DMS 273 treated with DMSO at 0.1 percent for 48 hours (cell line): ENCODE measurements at places on chromosomes 12 and 14.

DNA sequence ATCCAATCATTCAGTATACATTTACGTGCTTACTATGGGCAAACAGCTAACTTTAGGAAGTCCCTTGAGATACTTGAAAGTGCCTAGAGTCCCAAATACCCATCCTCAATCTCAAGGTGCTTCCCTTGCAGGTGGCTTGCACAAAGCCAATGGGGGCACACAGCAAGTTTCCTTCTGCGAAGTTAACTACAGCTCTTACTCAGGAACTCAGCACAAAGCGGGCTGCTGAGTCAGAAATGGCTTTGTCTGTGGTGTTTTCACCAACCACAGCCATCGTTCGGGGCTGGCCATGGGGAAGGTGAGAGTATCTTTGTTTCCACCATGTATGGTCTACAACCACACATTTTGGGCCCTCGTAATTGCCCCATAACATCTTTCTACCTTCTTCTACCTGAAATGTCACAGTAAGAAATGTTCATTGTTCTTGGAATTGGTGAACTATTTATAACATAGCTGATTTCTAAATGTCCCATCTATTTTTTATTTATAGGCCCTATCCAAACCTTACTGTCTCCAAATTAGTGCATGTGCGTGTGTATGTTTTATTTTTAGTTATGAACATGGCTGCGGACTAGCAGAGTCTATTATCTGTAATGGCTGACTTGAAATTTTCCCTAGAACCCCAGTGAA lies 13.9 kb downstream of the MFAP5 start:
- no peak for DNase-seq

GRCh38 chr14:105468621-105469241 lies 5.9 kb upstream of the CRIP2 start:
- no peak for DNase-seq

GRCh38 chr12:57733928-57734327 lies 4.6 kb downstream of the AGAP2 start:
- DNase-seq: no peak

GRCh38 chr12:57175428-57176138 lies 28.2 kb upstream of the LRP1-AS start:
- no peak for DNase-seq

DNA sequence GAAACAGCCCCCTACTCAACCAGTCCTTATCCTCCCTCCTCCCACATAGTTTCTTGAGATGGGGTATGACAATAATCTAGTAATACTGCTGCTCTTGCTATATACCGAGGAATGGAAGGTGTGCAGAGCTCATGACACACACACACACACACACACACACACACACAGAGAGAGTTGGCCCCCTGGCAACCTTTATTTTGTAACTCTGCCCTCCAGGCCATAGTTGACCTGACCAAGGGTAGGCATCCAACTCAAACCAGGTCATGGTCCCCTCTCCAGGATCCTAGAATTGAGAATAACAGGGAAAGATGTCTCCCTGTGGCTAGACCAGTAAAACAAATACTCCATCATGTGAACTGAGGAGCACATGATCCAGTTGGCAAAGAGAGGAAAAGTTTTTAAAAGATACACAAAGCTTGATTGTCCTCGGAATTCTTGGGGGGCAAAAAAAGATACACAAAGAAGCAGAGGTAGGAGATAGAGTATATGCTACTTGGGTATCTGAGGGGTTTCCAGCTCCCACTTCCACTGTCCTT lies 11.3 kb downstream of the ERO1A start:
- no peak for DNase-seq

- DNase-seq: no peak
These were observed 26.9 kb downstream of the SIX1 start for GRCh38 chr14:60622210-60622916.

GRCh38 chr12:118397708-118398440 lies 21.5 kb downstream of the SUDS3 start:
- DNase-seq: no peak

- DNase-seq: no peak
These were observed 33.7 kb upstream of the ALG10B start for GRCh38 chr12:38282886-38283285.

DNA sequence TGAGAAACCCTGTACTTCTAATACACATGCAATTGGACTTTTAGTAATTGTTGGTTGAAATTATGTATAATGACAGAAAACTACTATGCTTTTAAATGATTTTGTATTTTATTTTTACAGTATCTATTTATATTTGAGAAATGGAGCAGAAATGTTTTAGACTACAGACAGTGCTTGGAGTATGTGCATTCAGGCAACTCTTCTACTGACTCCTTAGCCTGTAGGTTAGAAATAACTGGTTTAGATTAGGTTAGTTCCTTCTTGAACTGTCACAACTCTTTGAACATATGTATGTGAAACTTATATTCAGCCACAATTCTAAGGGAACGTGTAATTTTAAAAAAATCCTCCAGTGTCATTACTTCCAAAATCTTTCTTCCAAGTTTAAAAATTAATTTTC lies 1.7 kb downstream of the FGFR1OP2 start:
- no peak for DNase-seq

- no peak for DNase-seq
These were observed 57.3 kb downstream of the FNTB start for GRCh38 chr14:65043893-65044595.

- peak; percentile 5 for DNase-seq
These were observed 283.6 kb downstream of the CACNA1C start for GRCh38 chr12:2336409-2336829.

DNA sequence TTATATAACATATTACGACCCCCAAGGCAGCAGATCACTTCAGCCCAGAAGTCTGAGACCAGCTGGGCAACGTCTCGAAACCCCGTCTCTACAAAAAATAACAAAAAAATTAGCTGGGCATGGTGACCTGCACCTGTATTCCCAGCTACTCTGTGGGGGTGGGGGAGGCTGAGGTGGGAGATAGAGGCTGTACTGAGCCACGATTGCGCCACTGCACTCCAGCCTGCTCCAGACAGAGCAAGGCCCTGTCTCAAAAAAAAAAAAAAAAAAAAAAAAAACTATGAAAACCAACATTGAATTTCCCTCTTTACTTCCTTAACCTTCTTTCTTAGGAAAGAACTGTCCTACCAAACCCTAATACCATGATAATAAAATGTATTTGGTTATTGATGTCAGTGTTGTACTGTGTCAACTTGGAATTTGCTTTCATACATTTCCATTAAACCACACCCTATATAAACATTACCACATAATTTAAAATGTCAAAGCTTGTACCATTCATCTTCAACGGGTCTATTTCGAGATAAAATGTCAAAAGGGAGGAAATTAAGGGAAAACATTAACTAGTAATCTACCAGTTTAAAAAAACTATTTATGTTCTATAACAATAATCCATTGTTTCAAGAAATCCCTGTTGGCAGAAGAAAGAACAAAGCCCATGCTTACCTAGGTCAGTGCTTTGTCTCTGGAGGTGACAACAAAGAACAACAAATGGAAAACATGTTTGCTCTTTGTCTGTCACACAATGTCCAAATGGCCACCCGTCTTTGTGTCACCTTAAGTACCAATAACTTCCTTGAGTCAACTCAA lies 17.4 kb downstream of the GALNT4 start:
- DNase-seq: no peak
